ENCODE measurements at places on chromosomes 13 and 19. TPM values are rescaled to one million over a fixed set of nuclear protein-coding genes. Genes with fewer than 3 reads are reported as not detected.

ZNF350 gene
- polyA plus RNA-seq: 26.8 TPM

CERS1 gene
- polyA plus RNA-seq: not detected

TEX101 gene
- polyA plus RNA-seq: not detected

ZNF772 gene
- 5.2 TPM for polyA plus RNA-seq

APC2 gene
- polyA plus RNA-seq: 0.01 TPM

S1PR5 gene
- 0.53 TPM for polyA plus RNA-seq

LRRC4B gene
- not detected for polyA plus RNA-seq

FCER2 gene
- 0.48 TPM for polyA plus RNA-seq

CYP2A6 gene
- polyA plus RNA-seq: not detected

PLK5 gene
- polyA plus RNA-seq: not detected

DNA sequence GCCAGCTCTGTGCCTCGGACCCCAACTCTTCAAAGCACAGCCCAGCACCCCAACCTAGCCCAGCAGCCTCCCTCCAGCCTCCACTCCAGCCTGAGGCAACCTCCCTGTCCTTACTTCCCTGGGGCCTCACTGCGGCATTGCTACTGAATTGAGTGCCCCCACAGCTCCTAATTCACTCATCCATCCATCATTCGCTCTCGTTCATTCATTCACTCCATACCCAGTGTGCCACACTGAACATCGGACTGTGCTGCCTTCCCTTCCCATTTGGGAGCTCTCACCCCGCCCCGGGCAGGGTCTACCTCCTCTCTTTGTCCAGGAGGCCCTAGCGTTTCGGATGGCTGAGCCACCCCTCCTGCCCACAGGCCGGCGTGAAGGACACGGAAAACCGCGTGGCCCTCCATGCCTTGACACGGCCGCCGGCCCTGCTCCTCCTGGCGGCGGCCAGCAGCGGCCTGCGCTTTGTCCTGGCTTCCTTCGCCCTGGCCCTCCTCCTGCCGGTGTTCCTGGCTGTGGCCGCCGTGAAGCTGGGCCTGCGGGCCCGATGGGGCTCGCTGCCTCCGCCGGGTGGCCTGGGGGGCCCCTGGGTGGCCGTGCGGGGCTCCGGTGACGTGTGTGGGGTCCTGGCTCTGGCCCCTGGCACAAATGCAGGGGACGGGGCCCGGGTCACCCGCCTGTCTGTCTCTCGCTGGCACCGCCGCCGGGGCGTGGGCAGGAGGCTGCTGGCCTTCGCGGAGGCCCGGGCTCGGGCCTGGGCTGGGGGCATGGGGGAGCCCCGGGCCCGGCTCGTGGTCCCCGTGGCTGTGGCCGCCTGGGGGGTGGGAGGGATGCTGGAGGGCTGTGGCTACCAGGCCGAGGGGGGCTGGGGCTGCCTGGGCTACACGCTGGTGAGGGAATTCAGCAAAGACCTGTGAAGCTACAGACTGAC is 1.3 kb downstream of the NAT14 start:
- no peak for DNase-seq

DNA sequence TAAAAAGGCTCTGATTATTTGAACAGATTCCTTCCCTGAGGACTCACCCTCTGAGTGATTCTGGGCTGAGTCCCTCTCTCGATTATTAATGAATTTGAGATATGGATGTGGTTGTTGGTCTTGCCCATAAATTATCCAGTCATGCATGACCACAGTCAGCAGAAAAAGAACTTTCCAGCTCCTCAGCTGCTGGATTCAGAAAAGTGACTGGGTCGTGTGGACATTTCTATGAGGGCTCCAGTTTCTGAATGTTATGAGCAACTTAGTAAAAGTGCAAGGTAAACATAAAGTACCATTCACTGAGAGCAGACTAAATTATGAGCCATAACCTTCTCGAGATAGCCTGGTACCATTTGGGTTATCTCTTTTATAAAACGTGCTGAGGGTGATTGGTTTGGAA is 100.1 kb upstream of the CLDN10 start:
- DNase-seq: no peak

DNA sequence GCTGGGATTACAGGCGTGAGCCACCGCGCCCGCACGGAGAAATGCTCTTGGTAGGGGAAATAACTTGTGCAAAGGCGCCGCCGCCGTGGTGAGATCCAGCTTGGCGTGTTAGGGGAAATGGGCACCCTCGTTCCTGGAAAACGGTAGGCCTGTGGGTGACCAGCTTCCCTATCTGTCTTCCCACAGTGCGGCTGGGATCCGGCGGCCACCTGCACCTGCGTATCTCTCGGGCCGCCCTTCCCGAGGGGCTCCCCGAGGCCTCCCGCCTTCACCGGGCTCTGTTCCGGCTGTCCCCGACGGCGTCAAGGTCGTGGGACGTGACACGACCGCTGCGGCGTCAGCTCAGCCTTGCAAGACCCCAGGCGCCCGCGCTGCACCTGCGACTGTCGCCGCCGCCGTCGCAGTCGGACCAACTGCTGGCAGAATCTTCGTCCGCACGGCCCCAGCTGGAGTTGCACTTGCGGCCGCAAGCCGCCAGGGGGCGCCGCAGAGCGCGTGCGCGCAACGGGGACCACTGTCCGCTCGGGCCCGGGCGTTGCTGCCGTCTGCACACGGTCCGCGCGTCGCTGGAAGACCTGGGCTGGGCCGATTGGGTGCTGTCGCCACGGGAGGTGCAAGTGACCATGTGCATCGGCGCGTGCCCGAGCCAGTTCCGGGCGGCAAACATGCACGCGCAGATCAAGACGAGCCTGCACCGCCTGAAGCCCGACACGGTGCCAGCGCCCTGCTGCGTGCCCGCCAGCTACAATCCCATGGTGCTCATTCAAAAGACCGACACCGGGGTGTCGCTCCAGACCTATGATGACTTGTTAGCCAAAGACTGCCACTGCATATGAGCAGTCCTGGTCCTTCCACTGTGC is 2.4 kb downstream of the GDF15 start:
- DNase-seq: peak; percentile 65

GRCh38 chr19:41700381-41701195 is 7.8 kb upstream of the CEACAM5 start:
- DNase-seq: no peak

DNA sequence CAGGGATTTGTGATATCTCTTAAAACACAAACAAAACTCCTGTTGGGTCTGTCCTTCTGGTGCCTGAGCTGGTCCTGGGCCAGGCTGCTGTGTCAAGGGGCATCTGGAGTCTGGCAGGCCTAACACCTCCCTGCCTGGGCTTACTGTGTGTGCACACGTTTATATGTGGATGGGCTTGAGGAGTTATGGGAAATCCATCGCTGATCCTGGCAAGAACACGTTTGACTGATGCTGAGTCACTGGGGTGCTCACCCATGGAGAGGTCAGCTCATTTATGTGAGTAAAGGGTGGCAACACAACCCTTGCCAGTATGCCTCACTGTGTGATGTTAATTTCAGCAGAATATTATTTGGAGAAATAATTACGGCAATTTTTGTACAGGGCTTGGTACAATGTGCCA is 44.5 kb upstream of the PCDH8 start:
- no peak for DNase-seq

DNA sequence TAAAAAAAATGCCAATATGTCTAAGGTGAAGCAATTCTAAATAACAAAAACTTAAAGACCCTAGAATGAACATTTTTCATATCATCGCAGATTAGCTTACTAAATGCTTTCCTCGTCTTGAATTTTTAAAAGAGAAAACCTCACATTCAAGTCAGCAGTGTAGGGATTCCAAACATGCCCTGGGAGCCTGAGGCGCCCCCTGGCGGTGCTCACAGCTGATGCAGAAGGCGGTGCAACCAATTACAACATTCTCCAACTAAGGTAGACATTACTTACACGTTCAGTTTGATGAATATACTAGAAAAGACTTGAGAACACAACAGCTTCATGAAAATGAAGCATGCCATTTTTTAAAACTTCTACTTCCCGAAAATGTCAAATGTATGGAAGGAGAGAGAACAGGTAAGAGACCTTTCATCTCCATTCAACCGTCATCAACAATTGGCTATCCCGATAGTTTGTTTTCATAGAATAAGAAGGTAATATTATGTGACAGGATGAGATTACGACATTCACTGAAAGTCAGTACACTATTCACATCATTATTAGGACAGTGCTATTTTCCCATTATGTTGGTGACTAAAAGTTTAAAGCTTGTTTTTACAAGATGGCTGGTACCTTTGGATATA is 304.4 kb downstream of the DCLK1 start:
- DNase-seq: no peak

DNA sequence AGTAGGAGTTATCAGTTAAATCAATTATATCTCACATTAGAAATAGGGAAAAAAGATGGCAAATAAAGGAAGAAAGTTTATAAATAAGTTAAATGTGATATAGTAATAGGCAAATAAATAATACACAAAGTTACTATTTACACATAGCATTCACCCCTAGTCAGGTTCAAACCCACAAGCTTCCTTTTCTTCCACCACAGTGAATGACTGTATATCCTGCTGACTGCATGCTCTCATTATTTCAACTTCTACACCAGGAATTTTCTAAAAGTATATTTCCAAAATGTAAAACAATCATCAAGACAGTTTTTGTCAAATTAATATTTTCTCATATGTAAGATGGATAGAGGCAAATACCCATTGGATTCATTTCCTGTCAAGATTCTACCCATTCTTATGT is 548.6 kb upstream of the SLITRK5 start:
- no peak for DNase-seq

DNA sequence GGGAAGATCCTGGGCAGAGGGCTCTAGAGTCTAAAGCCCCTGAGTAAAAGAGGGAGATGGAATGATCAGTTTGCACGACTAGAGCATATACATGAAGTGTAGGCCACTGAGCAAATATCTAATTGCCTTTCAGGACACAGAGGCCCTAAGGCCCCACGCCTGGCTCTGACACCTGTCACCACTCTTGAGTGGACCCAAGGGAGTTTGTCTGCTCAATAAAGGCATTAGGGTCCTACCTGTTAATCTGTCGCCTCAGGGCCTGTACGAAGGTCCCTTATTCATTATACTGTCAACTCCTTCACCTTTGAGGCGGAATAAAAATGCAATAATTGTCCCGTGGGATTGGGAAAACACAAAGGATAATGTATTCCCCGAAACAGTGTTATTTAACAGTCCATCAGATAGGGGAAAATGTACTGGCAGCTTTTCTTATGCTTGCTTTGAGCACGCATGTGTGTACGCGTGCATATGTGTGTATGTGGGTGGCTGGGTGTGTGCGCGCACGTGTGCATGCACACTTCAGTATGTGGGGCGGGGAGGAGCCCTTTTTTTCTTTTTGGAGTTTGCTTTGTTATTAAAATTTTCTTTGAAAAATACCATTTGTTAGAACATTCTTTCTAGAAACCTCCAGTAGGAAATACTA is 161.8 kb upstream of the SERP2 start:
- no peak for DNase-seq

GRCh38 chr13:103351035-103351828 is 285.0 kb upstream of the SLC10A2 start:
- DNase-seq: no peak

DNA sequence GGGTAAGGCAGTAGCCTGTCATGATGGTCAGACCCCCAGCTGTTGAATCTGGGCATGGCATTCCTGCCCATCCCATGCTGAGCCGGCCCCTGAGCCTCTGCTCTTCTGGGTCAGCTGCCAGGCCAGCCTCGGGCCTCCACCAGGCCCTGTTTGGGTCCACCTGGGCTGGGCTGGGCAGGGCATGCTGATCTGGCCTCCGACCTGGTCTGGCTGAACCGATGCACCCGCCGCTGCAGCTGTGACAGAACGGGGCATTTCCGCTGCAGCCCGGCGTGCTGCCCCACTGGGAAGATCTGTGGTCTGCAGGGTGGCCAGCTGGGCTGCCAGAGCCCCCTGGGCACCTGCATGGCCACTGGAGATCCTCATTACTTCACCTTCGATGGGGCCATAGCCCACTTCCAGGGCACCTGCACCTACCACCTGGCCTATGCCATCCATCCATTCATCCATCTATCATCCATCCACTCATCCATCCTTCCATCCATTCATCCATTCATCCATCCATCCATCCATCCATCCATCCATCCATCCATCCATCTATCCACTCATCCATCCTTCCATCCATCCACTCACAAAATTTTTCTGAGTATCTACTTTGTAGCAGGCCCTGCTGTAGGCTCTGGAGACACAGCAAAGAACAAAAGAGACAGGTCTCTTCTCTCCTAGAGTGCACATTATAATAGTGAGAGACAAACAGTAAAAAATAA is 21.5 kb upstream of the FXYD3 start:
- DNase-seq: no peak

GRCh38 chr19:1364070-1364704 is 19.5 kb upstream of the NDUFS7 start:
- no peak for DNase-seq

DNA sequence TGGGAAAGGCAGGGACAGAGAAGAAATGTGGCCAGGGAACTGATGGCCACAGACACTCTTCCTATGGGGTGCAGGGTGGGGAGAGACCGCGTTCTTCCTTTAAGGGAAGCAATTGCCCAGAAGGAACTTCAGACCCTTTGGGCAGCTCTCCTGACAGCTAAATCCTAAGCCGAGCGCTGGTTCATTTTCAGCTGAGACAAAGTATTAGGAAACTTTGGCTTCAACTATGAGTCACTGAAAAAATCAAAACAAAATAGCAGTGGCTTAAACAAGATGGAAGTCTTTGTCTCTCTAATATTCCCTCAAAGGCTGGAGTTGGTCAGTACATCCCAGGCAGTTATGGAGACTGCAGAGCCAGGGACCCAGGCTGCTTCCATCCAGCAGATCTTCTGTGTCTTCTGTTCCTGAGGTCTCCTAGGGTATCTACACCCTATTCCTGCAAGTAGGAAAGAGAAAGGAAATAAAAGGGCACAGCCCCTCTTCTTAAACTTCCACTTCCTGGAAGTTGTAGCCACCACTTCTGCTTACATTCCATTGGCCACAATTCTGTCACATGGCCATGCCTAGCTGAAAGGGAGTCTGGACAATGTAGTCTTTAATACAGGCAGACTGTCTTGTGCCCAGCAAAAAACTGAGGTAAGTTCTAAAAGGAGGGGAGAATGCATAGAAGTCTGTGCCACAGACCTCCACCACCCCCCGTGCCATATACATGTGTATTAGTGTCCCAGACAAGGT is 163.5 kb downstream of the KATNAL1 start:
- DNase-seq: no peak

GRCh38 chr13:38090913-38091312 is 221.3 kb upstream of the TRPC4 start:
- DNase-seq: no peak

- DNase-seq: no peak
Observed at GRCh38 chr13:31717583-31717982, 21.7 kb upstream of the RXFP2 start.

DNA sequence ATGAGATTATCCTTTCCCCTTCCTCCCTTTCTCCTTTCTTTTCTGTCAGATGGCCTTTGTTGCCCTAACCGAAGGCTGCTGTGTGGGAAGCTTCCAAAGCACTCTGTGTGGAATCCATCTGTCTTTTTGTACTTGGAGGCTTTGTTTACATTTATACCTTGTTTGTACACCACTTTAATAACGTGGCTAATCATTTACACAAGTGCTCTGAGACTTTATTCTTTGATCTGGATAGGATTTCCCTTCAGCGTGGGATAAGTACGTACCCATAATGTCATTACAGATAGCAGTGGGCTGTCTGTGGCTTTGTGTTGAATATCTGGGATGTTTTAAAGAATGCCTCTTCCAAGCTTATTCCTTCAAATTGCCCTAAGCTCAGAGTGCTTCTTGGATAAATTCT is 684.7 kb upstream of the SLITRK5 start:
- no peak for DNase-seq

- no peak for DNase-seq
Observed at GRCh38 chr13:113405481-113406300, 41.8 kb upstream of the GRTP1 start.

- DNase-seq: no peak
Observed at GRCh38 chr13:67369895-67370660, 139.9 kb upstream of the PCDH9 start.

Measured in naive thymus-derived CD4-positive, alpha-beta T cell (primary cell).